ENCODE measurements at places on chromosomes 1 and 21. TPM values are rescaled to one million over a fixed set of nuclear protein-coding genes. Genes with fewer than 3 reads are reported as not detected.

FCRL5 gene
- 0.17 TPM for total RNA-seq

VHLL gene
- not detected for total RNA-seq

GRCh38 chr1:240522122-240522822 is 89.7 kb downstream of the GREM2 start:
- DNase-seq, result no peak

- DNase-seq, result peak; percentile 22
Observed at GRCh38 chr21:15446223-15446622, 283.6 kb upstream of the USP25 start.

- DNase-seq, result no peak
Observed at GRCh38 chr1:163974120-163974519, 584.9 kb upstream of the PBX1 start.

- DNase-seq, result peak; percentile 37
Observed at GRCh38 chr21:44962403-44962966, 22.7 kb downstream of the SLX9 start.

- DNase-seq, result no peak
Observed at GRCh38 chr21:41251961-41252642, 64.5 kb upstream of the FAM3B start.
